ENCODE measurements at places on chromosomes 5 and 9.

GRCh38 chr5:135139381-135140134 is 105.5 kb upstream of the PITX1 start:
- DNase-seq: no peak

GRCh38 chr9:116656977-116657376 is 30.1 kb upstream of the TRIM32 start:
- DNase-seq: no peak

GRCh38 chr5:61303346-61303745 is 28.7 kb upstream of the ZSWIM6 start:
- DNase-seq: no peak

DNA sequence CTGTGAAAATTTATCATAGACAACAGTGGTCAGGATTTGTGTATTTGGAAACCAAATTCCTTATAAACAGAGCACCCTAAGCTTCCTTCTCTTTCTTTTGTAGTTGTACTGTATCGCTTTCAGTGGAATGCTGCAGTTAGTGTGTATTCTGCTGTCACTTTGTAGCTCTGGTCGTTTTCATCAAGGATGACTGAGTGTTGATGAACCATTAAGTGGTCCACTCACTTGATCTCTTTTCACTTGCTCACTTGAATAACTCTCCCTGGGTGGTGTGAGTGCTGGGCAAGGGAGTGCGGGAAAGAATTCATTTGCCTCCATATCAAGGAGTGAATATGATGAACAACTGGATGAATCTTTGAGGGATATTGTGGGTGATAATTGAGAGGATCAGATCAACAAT is 1225.7 kb upstream of the WWC1 start:
- no peak for DNase-seq

DNA sequence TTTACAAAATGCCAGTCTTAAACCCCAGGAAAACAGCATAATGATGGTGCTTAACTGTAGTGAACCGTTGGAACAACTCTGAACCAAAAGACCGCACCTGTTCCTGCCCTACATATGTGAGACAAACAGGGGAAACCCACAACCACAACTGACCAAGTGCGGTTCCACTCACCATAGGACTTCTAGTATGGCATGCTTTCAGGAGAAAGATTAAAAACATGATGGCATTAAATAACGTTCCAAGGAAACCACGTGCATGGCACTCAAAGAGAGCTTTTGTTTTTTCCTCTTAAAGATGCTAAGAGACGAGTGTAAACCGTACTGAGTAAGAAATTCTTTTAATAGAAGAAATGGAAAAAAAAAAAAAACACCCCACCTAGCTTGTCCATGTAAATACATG is 119.8 kb downstream of the SSBP2 start:
- DNase-seq: peak; percentile 0

GRCh38 chr5:40652441-40653220 is 27.1 kb upstream of the PTGER4 start:
- DNase-seq: no peak

DNA sequence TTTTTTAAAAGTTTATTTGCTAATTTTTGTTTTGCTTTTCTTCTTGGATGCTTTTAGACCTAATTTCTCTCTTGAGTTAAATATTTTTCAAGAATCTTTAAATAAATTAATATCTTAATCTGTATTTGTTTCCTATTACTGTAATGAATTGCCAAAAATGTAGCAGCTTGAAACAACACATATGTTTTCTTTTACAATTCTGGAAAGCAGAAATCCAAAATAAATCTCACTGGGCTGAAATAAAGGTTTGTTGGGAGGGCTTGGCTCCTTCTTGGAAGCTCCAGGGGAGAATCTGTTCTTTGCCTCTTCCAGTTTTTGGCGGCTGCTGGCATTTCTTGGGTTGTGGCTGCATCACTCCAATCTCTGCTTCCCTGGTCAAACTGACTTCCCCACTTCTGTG is 658.1 kb upstream of the ARRDC3 start:
- no peak for DNase-seq

DNA sequence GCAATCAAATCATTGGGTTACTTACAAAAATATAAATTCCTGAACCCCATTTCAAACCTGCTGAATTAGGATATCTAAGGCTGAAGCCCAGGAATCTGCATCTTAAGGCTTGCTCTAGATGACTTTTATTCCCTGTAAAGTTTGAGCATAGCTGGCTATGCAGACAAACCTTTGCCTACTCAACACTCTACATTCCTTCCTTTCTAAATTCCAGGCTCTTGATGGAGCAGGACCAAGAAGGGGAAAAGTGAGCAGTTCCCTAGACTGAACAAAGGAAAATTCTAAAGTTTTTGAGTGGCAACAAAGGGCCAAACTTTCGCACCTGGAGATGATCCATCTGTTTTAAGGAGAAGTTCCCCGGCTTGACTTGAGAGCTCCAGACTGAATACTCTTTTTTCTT is 9.8 kb upstream of the ADRA1B start:
- DNase-seq: no peak

DNA sequence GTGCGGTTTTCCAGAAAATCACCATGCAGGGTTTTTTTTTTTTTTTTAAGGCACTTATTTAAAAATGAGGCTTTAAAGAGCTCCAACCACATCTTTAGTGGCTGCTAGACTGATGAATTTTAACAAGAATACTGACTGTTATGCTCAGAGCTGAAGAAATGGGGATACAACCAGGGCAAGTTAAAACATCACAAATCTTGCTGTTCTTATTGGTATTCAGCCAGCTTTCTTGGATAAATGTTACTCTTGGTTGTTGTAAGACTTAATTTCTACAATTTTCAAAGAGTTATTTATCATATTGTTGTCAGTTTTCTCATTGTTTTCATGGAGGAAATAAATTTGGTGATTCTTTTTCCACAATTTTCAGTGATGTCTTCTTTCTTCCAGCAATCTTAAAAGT is 352.8 kb upstream of the FAM174A start:
- no peak for DNase-seq

- DNase-seq: no peak
Measured at GRCh38 chr9:112341730-112342129, 8.3 kb upstream of the PTBP3 start.

DNA sequence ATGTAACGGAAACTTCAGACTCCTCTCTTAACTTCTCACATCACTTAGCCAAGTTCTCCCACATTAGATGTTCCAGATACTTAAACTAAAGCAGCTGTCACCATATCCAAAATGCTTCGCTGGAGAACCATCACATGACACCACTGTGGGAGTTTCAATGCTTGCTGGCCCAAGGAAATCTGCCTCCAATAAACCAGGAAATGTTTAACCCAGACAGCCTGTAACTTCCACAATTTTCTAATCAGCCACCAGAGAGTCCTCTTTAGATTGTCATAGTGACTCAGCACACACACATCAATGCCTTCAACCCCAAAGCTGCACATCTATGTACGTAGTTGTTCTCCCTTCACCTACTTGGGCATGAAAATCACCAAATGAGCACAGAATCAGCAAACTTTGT is 118.7 kb downstream of the LPAR1 start:
- no peak for DNase-seq

- DNase-seq: no peak
Measured at GRCh38 chr5:34533582-34534522, 122.3 kb upstream of the RAI14 start.

- no peak for DNase-seq
Measured at GRCh38 chr9:37371565-37372464, 50.7 kb upstream of the GRHPR start.

DNA sequence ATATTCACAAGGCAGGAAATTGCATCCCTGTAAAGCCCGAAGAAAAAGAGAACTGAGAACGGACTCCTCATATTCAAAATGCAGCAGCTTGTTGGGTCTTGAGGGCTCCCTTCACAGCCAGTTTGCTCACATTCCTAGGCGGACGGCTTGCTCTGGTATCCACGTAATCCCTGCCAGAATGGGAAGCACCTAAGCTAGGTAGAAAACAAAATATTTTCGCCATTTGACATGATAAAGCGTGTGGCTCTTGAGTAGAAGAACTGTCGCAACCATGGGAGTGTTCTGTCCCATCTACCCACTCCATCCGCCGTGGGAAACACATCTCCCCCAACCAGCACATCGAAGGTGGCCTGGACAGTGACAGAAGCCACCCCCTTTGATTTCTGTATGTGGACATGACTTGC is 183.1 kb downstream of the GAS1 start:
- DNase-seq: no peak

GRCh38 chr5:133202066-133202665 is 150.4 kb downstream of the HSPA4 start:
- no peak for DNase-seq

- DNase-seq: no peak
Measured at GRCh38 chr9:130912932-130913598, 16.5 kb upstream of the QRFP start.

GRCh38 chr5:145787996-145788395 is 47.1 kb downstream of the PRELID2 start:
- DNase-seq: no peak

DNA sequence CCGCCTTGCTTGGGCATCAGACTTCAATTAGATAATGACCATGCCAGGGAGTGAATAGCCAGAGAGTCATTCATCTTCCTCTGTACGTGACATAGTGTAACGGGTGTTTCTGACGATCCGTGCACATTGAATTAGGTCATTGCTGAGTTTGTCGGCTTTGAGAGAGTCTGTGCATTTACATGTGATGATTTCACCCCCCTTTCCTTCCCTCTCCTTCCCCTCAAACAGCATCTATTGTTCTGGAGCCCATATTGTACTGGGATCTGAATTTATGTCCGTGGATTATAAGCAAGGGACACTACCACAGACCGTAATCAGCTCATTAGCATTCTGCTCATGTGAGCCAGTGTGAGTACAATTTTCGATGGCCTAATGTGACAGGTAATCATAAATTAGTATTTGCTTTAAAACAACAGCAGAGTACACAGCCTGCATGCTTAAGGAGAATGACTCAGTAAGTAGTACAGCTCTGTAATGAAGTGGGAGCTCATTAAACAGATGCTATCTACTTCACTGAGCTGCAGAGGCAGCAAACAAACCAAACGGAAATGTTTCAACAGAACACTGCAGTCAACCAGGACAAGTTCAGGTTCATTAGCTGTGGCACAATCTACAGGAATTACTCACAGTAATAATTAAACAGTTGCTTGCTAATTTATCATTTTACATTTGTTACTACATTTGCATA is 302.1 kb downstream of the CSNK1G3 start:
- no peak for DNase-seq
